ENCODE measurements at places on chromosomes 16 and 17. TPM values are rescaled to one million over a fixed set of nuclear protein-coding genes. Genes with fewer than 3 reads are reported as not detected.

CHST4 gene
- not detected for total RNA-seq

GRAP gene
- under 0.01 TPM for total RNA-seq

MCRIP1 gene
- 85.0 TPM for total RNA-seq

KRTAP1-5 gene
- 54.1 TPM for total RNA-seq

NHLRC4 gene
- total RNA-seq, result 2.0 TPM

KCNJ16 gene
- total RNA-seq, result not detected

NPIPB6 gene
- total RNA-seq, result 0.33 TPM

SPNS2 gene
- not detected for total RNA-seq

CASKIN1 gene
- 0.33 TPM for total RNA-seq

FNDC8 gene
- total RNA-seq, result not detected

CES3 gene
- 0.25 TPM for total RNA-seq

LYRM9 gene
- 11.8 TPM for total RNA-seq

ERN2 gene
- 0.12 TPM for total RNA-seq

CRISPLD2 gene
- total RNA-seq, result 5.4 TPM

All from uterine smooth muscle cell (primary cell).